ENCODE measurements at places on chromosomes 7 and 10.

- DNase-seq = peak; percentile 47
Observed at GRCh38 chr10:52488606-52489485, 174.8 kb downstream of the DKK1 start.

DNA sequence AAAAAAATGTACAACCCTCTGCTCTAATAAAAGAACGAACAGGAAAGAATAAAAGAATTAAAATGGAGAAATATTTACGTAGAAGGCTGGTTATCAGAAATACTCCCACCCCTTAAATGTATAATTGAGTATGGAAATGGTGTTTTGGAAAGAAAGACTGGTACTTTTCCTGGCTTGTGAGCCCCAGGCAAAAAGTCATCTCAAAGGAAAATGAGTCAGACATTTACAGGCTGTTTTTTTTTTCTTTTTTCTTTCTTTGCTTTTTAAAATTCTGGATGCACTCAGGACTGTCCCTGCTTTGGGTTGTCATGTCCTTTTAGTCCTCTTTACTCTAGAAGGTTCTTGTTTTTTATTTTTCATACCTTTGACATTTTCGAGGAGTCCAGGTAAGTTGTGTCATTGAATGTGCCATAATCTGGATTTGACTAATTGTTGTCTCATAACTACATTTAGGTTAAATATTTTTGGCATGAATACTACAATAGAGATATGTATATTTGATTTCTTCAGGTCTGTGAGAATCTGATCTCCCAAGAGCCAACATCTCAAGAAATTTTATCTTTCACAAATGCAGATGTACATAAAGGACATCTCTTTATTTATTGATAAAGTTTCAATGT is 313.0 kb upstream of the GLI3 start:
- no peak for DNase-seq

DNA sequence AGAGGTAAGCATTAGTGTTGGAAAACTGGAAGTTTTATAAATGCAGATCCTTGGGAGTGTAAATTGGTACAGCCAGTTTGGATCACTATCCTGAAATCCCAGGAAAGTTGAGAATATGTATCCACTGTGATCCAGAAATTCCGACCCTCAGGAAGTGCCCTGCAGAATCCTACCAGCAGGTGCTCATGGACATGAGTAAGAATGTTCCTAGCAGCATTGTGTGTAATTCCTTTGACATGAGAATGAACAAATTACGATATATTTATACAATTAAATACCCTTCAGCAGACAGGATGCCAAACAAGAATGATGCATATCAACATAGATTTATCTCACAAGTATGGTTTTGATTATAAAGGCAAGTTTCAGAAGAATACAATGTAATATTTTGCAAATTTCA is 181.6 kb downstream of the XPNPEP1 start:
- DNase-seq = no peak

DNA sequence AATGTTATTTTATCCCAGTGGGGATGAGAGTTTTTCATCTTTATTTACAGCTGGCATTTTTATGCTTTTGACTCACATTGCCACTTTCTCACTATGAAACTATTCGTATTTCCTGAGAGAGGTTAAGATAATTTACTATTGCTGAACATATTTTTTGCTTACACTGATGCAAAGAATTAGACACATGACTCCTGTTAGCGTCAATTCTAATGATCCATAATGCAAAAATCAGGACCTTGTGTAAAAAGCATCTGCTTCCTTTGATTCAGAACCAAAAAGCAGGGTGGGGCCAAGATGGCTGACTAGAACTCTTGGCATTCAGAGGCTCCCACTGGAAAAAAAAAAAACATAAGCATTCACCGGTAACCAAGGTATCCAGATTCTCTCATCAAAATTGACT is 464.8 kb downstream of the SEMA3D start:
- no peak for DNase-seq

DNA sequence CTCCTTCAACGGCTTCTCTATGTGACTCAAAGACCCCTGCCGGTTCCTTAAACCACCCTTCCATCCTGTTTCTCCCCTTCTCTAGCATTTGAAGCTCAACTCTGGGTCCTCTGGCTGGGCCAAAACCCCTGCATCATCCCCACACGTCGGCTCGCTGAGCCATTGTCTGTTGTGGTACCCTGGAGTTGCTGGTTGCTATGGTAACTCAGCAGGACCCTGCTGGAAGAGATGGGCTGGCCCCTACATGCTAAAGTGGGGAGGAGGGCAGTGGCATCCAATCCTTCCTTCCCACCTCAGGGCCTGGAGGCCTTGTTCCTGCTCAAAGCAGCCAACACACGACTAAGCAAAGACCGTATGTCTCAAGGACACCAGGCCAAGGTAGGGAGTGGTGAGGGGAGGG is 452.5 kb downstream of the PLXNA4 start:
- no peak for DNase-seq

GRCh38 chr10:30185916-30186315 is 126.5 kb upstream of the JCAD start:
- no peak for DNase-seq

DNA sequence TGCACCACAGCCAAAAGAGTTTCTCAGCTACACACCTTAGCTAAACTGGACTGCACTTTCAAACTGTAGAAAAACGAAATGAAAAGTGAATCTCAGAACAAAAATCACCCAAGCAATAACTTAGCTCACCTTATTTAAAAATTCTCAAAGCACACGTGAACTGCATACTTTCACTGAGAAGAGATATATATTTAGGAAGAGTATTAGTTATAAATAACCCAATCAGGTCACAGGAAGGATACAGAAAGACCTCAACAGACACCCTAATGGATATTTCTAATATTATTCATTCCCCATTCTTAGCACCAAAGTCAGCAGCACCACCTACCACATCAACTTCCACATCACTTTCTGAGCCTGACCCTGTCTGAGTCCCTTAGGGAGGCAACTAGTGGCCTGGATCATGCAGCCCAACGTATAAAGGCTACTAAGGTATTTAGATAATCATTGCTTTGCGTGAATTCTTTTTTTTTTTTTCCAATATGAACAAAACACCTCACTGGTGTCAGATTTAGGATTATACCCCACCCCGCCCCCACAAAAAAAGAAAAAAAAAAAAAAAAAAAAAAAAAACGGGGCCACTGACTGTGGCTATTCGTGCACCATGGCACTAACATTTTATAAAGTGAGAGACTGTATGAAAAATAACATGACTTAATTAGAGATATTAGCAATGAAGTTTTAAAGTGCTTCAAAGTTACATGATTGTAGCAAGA is 2.6 kb downstream of the ABI1 start:
- no peak for DNase-seq

GRCh38 chr7:18555968-18556367 is 60.4 kb downstream of the HDAC9 start:
- no peak for DNase-seq

DNA sequence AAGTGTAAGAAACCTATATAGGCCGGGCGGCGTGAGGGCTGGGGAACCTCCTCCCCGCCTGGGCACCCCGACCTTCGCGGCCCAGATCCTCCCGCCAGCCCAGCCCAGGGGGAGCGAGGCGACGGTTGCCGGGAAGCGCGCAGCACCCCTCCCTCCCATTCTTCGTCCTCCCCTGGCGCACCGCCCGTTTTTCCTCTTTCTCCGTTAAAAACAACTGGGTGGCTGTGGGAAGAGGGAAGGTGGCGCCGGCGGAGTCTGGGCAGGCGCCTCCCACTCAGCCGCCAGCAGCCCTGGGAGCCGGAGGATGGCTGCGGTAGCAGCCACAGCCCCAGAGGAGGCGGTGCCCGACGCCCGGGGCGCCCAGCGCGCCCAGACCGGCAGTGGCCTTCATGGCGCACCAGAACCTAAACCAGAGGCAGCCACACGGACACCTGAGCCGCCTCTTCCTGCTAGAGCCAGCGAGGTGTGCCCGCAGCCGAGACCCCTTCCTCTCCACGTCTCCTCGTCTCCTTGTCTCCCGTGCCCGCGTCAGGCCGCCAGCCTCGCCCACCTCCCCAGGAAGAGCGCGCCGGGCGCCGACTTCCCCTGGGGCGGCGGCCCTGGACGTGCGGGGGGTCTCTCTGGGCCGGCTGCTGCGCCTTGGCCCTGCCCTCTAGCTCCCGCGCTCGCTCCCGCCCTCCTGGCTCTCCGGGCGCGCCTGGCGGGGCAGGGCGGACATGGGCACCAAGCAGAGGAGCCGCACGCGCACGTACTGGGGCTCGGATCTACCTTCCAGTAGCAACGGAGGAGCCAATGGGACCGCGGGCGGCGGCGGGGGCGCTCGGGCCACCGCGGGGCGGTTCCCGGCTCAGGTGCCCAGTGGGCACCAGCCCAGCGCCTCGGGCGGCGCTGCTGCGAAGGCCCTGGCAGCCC is 32.8 kb upstream of the SFTPD start:
- peak; percentile 81 for DNase-seq

DNA sequence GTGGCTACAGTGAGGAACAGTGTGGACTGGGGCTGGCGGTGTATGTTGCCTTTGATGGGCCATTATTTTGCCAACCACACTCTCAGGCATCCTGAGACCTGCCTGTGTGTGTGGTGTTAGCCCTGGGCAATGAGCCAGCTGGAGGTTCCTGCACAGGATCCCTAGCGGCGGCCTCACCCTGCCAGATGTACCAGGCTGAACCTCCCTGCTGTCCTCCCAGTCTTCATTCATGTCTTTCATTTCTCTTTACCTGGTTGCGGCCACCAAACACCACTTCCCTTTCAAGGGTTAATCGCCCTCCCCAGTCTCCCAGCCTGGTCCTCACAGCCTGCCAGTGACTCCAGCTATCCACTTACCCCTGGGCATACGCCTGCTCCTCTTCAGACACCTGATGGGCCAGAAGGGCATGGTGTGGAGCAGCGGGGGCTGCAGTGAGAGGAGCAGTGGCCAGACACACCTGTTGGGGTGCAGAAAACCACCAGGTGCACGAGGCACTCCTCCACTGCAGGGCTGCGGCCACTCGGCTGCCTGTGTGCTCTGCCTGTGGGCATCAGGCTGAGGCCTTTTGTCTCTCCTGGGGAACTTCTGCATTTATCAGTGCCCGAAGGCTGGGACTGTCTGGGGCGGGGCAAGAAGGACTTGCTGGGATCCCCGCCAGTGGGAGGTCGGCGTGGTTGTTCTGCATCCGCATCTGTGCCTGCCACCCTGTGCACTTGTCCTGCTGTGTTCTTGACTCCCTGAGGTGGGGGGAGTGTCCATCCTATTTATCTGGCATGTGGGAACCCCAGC is 111.6 kb downstream of the ARHGAP22 start:
- no peak for DNase-seq

DNA sequence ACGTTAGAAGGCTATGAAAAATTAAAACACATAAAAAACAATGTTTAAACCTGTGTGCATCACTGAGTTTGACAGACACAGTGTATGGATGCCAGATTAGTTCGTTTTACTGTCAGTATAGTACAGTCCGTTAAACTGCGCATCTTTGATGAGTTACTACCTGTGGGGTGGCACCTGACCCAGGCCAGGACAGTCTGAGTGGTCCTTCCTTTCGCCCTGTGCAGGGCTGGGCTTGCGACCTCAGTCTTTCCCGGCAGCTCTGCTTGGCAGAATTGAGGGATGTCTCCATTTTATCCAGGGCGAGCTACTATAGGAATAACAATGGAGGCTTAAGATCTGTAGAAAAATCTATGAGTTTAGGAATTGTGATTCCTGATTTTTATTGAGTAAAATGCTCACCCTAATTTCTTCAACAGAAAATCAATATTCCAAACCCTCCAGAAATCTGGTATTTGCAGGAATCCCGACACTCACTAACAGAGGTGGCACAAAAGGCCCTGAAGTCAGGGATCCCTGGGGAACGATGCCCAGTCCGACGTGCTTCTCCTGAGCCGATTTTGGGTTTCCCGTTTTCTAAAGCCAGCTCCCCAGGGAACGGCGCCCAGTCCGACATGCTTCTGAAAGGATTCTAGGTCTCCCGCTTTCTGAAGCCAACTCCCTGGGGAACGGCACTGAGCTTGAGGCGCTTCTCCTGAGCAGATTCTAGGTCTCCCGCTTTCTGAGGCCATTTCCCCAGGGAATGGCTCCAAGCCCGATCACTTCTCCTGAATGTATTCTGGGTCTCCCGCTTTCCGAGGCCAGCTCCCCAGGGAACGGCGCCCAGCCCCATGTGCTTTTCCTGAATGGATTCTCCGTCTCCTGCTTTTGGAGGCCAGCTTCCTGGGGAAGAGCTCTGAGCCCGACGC is 377.6 kb downstream of the DNAJB6 start:
- DNase-seq = no peak

DNA sequence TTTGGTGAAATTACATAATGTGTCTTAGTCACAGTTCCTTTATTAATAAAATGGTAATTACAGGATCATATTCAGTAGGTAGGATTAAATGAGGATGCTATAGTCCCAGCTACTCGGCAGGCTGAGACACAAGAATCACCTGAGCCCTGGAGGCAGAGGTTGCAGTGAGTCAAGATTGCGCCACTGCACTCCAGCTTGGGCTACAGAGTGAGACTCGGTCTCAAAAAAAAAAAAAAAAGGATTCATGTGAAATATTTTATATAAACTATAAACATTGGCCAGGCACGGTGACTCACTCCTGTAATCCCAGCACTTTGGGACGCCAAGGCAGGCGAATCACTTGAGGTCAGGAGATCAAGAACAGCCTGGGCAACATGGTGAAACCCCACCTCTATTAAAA is 197.9 kb downstream of the IMMP2L start:
- no peak for DNase-seq
